ENCODE measurements at places on chromosomes 3 and 15.

DNA sequence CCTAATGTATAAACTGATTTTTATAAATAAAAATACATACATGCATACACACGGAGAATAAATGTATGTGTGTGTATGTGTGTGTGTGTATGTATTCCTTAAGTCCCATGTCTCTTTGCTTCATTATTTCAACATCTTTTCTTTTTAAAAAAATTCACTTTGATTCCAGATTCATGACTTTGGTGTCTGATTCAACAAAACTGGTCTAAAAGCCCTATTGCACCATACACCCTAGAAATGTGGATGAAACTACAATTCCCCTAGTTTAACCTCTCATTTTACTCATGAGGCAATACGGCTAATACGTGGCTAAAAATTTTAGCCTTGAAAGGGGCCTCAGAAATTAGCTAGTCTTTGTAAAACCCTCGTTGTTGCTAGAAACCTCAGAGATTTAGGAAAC lies 228.1 kb downstream of the ADAMTS9 start:
- DNase-seq, result no peak

DNA sequence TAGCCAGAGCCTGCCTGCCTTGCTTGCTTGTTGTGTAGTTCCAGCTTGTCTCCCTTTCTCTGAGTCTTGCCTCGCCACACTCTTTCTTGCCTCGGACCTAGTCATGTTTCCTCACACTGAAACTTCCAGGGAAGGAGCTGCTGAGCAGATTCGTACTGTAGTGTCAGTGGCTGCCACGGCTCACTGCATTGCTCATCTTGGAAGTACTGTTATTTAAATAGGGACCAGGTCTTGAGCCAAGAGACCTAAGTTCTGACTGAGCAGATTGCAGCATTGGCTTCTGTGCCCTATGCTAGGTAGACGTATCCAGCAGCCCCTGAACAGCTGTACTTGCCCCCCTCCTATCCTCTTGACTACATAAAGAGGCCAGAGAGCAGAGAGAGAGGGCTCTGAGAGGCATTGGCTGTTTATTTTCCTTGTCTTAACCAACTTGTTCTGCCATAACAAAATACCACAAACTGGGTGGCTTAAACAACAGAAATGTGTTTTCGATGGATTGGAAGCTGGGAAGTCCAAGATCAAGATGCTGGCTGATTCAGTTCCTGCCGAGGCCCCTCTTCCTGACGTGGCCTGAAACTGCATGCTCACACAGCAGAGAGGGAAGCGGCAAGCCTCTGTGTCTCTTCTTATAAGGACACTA lies 5.8 kb upstream of the RARRES1 start:
- no peak for DNase-seq

DNA sequence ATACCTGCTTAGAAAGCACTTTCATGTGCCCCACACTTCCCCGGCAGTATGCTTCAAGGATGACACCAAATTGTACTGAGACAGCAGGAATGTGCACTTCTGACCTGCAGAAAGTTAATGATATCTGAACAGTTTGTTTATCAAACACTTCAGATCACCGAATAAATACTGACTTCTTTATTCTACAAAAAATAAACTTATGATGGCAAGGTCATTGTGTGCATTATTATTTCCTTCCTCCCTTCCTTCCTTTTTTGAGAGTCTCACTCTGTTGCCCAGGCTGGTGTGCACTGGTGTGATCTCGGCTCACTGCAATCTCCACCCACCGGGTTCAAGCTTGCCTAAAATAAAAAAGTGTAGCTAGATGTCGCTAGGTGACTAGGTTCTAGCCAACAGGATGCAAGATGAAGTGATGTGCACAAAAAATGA lies 80.3 kb downstream of the FAIM start:
- no peak for DNase-seq

- no peak for DNase-seq
These were observed 4.2 kb upstream of the WNT5A start for GRCh38 chr3:55491296-55491816.

All from RCC 7860 (cell line).